Germinal center (tissue), 1 donor: ENCODE measurements at places on chromosomes 11 and 22.
A peak's percentile ranks its signal among the peaks of the same experiment; 100 is the strongest.

- DNase-seq: no peak
Observed at GRCh38 chr11:92489826-92490399, 265.3 kb downstream of the FAT3 start.

GRCh38 chr11:115267238-115267781 lies 236.9 kb downstream of the CADM1 start:
- DNase-seq: no peak

- DNase-seq: peak; percentile 47
Observed at GRCh38 chr11:78223320-78223954, 34.7 kb downstream of the USP35 start.

GRCh38 chr22:41401781-41402648 lies 20.3 kb downstream of the TEF start:
- no peak for DNase-seq

GRCh38 chr11:93890391-93891051 lies 40.1 kb upstream of the VSTM5 start:
- DNase-seq: no peak
